ENCODE measurements at places on chromosomes 6 and 20.

DNA sequence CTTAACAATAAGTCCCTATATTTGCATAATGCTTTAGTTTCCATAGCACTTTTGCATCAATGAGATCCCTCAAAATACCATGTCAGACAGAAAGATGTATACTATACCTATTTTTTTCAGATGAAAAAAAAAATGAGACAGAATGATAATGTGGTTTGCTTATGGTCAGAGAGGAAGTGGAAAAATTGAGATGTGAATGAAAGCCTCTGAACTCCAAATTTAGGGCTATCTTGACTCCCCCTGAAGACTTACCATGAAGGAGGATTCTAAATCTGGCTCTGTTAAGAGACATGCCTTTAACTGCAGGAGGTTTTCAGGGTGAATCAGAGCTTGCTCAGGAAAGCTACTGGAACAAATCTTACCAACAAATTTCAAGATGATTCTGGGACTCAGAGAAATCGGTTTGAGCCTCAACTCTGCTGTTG lies 176.2 kb downstream of the ISM1 start:
- DNase-seq, result peak; percentile 3

DNA sequence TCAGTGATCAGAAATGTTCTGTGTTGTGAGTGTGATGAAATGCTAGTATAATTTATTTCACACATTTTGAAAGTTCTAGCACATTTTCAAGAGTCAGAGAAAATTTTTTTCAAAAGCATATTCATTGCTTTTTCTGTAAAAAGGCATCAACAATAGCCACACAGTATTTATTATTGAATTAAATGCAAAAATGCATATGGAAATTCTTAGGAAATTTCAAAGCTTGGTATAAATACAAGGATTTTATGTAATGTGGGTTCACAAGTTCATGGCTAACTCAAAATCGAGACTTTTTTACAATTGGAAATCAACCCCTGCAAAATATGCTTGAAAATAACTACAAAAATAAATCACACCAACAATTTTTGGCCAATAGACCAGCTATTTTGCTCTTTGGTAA lies 302.0 kb upstream of the ECI2 start:
- no peak for DNase-seq

DNA sequence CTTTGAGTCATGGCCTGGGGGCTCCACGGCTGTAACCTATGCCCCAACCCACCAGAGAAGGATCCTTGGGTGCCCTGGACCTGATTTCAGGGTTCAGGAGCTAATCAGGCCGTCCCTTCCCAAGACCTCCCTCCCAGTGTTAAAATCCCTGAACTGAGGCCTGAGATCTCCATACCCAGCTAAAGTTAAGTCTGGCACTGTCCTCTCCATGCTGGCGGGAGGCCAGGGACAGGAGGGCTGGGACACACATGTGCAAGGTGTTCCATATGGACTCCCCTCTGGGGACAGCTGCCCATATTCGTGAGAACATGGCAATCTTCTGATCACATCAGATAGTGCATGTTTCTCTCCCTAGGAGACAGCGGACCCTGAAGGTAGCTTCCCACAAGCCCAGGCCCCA lies 11.5 kb upstream of the TREML4 start:
- no peak for DNase-seq

GRCh38 chr20:54132612-54133433 lies 41.0 kb downstream of the CYP24A1 start:
- DNase-seq, result peak; percentile 99

DNA sequence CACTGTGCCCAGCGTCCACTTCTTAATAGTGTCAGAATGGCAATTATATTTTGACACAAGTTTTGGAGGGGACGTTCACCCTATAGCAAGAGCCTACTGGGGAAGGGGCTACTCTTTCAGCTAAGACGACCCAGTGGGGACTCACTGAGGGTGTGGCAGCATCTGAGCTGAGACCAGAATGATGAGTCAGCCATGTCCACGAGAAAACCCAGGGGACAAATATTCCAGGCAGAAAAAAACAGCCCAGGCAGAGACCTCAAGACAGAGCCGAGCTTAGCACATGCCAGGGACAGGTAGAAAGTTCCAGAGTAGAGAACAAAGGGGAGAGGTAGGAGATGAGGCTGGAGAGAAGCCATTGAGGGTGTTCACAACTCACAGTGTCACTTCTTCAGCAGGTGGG lies 11.2 kb downstream of the CNBD2 start:
- peak; percentile 30 for DNase-seq

DNA sequence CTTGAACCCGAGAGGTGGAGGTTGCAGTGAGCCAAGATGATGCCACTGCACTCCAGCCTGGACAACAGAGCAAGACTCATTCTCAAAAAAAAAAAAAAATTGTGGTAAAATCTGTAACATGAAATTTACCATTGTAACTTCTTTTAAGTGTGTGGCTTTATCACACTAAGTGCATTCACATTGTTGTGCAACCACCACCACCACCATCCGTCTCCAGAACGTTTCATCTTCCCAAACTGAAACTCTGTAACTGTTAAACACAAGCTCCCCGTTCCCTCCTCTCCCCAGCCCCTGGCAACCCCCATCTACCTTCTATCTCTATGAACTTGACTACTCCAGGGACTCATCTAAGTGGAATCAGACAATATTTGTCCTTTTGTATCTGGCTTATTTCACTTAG lies 29.7 kb downstream of the PDRG1 start:
- DNase-seq, result no peak

- DNase-seq, result peak; percentile 69
Observed at GRCh38 chr6:130681028-130681427, 146.2 kb upstream of the SMLR1 start.

- DNase-seq, result peak; percentile 97
Observed at GRCh38 chr6:80438772-80439171, 332.3 kb downstream of the BCKDHB start.
